ENCODE measurements at places on chromosomes 16 and 17.

DNA sequence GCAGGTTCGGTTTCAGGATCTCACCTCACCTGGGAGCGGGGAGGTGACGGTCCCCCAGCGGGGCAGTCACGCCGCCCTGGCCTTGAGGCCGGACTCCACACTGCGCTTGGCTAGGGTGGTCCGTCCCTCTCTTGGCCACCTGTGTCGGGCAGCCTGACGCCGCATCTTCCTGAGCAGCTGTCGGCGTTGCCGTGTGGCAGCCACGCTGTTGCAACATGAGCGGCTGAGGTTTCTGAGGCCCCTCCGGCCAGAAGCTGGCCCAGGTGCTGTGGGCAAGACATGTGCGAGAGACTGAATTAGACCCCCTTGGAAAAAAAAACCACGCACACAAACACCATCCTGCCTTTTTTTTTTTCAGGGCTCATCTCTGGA, 49.2 kb downstream of the IRF8 start:
- no peak for DNase-seq

DNA sequence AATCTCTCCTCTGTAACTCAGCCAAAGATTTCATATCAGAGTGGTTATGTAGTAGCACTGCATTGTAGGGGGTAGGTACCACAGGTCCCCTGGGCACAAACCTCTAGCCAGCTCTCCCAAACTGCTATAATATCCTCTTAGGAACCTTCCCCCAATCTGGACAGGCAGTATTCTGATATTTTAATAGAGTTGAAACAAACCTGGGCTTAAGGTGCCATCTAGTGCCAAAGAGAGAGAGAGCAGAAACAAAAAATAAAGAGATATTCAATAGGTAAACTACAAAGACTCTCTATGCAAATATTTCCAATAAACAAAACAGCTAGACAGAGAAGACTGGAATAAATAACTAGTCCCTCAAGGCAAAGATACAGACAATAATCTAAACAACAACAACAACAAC, 1070.0 kb downstream of the CDH11 start:
- no peak for DNase-seq

- DNase-seq, result no peak
Observed at GRCh38 chr17:48004983-48005382, 32.6 kb downstream of the COPZ2 start.

DNA sequence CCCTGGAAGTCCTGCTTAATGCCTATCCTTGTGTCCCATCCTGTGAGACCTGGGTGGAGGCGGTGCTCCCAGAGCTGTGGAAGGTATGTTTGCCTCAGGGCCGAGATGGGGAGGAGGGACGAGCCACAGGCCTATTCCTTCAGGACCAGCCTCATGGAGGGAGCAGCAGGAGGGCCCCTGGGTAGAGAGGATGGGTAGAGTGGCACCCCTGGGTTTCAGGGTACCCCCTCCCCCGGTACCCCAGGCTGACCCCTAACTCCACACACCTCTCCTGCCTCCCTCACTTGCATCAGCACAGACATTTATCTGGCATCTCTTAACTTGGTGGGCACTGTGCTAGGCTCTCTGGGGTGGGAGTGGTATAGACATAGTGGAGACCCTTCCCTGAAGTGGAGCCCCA, 7.1 kb downstream of the ASB16 start:
- no peak for DNase-seq

DNA sequence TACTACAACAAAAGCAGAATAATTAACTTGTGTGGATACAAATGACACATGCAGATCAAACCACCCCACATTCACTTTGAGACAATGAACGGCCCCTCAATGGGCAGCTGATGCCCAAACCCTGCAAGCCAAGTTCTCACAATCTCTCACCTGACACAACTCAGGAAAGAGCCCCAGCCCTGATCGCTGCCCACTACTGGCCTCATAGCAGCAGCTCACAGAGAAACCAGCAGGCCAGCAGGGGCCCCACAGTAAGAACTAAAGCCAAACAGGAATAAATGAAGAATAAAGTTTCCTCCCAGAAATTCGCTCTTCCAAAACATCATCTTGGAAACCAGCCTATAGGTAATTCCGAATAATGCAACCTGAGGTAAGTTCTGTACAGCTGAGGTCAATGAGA, 7.7 kb downstream of the AKTIP start:
- DNase-seq, result no peak

GRCh38 chr16:67710607-67711006, 8.5 kb downstream of the GFOD2 start:
- no peak for DNase-seq

- peak; percentile 46 for DNase-seq
Observed at GRCh38 chr17:46943501-46944393, 20.8 kb downstream of the GOSR2 start.

- DNase-seq, result peak; percentile 9
Observed at GRCh38 chr16:88672776-88673175, 9.9 kb upstream of the MVD start.

DNA sequence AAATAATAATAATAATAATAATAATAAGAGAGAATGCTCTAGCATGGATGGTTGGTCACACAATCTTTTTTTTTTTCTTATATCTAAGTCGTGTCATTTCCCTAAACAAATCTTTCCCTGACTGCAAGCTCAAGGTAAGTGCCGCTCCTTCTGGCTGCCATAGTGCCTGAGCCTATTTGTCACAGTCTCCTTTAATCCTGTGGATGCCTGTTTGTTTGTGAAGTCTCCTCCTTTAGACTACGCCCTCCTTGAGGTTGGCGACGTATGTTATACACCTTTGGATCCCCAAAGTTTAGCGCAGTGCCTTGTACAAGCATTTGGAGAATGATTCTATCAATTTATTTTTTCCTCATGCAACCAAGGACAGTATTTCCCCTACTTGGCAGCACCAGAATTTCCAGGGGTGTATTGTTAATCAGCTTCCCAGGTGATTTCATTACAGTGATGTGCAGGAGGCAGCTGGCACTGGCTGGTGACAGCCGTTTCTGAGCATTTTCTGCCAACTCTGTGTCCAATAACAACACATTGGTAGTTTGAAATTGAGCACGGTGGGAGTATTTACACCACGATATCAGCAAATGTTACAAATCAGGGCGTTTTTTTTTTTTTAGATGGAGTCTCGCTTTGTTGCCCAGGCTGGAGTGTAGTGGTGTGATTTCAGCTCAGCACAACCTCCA, 26.6 kb downstream of the TMEM238L start:
- DNase-seq, result no peak

GRCh38 chr17:10171581-10171981, 26.8 kb downstream of the GAS7 start:
- no peak for DNase-seq

- DNase-seq, result no peak
Observed at GRCh38 chr16:58488531-58488930, 11.4 kb upstream of the NDRG4 start.

DNA sequence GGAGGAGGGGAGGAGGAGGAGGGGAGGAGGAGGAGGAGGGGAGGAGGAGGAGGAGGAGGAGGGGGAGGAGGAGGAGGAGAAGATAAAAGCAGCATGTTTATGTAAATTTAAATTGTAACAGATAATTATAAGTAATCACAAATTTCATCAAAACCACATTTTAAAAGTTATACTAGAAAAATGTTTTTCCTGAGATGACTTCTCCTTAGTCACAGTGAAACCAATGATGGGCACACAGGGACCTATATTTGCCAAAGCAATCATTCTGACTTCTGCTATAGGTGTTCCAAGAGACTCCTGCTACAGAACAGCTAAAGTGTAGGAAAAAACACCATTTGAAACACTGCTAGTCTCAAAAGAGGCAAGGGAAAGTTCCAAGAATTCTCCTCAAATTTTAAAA, 66.4 kb downstream of the CEP95 start:
- DNase-seq, result no peak

DNA sequence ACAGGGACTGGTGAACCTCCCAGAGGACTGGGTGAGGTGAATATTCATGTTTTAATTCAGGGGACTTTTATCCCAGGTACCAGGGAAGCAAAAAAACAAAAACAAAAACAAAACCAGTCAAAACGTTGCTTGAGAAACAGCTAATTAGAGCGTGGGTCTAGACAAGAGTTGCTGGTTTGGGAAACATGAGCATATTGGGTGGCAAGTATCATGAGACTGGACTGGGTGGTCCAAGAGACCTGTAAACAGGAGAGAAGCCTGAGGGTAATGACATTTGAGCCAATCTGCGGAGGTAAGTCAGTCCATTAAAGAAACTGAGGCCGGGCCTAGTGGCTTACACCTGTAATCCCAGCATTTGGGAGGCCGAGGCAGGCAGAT, 11.5 kb upstream of the BPTF start:
- no peak for DNase-seq

DNA sequence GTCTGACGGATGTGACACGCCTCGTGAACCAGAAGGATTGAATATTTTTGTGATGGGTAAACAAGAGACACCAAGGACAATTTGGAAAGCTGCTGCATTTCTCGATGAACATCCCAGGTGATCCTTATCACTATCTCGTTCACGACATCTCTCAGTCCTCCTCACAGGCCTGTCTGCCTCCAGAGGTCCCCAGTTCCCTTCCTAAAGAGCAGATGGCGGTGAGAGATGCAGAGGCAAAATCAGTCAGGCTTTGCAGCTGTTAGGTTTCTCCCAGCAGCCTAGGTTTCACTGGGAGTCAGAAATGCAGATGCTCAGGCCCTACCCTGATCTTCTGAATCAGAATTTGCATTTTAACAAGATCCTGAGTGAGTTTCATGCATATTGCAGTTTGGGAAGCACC, 23.6 kb downstream of the SCPEP1 start:
- no peak for DNase-seq

- no peak for DNase-seq
Observed at GRCh38 chr17:7123844-7124243, 9.2 kb upstream of the ASGR2 start.

DNA sequence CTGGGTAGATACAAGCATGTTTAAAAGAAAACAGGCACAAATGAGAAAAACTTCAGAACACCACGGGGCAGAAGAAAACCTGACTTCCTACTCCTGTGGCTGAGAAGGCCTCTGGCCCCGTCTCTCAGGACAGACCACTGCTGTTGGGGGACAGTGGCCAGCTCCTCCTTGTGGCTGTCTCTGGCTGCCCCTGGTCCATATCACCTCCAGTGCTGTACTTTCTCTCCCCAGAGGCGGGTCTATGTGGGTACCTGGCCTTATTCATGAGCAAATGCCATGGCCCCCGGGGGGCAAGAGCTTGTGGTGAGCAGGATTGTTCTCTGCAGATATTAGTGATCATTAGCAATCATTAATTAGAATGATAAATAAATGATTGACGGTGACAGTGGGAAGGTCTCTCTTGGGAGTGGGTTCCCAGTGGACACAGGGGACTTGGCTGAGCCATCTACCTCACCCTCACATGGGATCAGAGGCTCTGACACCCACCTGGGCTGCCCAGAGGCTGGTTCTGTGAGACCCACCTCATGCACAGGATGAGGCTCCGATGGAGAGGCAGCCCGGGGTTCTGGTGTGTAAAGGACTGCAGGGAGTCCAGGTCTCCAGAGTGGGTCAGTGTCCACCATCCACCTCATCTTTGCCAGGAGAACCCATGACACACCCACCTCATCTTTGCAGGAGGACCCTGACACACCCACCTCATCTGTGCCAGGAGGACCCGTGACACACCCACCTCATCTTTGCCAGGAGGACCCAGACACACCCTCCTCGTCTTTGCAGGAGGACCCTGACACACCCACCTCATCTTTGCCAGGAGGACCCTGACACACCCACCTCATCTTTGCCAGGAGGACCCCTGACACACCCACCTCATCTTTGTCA, 30.6 kb upstream of the CBFA2T3 start:
- DNase-seq, result no peak

- no peak for DNase-seq
Observed at GRCh38 chr17:82767041-82767754, 15.3 kb downstream of the TBCD start.

DNA sequence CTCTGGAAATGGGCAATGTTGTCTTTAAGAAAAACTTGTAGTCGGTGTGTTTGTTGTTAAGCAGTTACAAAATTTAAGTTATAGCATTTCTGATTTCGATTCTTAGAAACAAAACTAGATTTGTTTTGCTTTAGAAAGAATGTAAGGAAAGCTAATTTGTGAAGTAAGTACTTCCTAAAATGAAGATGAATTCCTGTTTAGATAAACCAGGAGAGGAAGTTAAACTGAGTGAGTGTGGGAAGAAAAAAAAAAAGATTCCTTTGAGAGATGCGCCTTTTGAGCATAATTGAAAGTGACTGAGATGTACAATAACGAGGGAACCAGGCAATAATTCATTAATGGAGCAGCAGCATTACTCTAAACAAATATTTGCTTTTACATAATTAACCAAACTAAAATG, 52.4 kb upstream of the ALOX12 start:
- DNase-seq, result no peak

- no peak for DNase-seq
Observed at GRCh38 chr16:13453325-13453724, 466.6 kb upstream of the ERCC4 start.

- DNase-seq, result no peak
Observed at GRCh38 chr16:85491058-85491771, 121.9 kb upstream of the GSE1 start.

DNA sequence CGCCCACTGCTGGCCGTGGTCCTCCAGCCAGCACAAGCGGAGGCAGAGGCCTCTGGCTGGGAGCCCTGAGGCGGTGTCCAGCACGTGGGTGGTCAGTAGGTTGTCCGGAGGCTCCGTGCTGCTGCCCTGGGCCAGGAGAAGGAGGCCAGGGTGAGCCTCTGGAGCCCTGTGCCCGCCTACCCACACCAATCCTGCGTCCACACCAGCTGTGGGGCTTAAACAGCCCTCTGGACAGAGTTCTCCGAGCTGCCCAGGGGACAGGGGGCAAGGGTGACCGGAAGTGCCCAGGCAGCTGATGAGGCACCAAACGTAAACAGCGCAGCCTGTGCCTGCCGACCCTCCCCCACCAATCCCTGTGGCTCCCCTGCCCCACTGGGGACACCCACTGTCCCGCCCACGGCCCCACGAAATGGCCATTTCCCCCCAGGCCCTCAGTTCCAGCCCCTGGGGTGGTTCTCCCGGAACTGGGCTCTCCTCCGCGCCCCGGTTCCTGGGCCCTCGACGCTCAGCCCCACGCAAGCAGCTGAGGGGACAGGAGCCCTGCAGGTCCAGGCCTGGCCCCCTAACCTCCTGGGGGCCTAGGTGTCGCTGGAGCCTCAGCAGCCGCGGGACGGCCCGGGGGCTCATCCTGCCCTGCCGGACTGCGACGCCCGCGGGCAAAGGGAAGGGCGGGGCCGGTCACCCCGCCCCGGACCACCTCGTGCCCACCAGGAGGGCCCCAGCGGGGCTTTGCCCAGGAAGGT, 27.9 kb upstream of the DBNDD1 start:
- peak; percentile 78 for DNase-seq

- DNase-seq, result no peak
Observed at GRCh38 chr16:73315645-73316044, 267.7 kb upstream of the ZFHX3 start.
